ENCODE measurements at places on chromosomes 16 and 17.

DNA sequence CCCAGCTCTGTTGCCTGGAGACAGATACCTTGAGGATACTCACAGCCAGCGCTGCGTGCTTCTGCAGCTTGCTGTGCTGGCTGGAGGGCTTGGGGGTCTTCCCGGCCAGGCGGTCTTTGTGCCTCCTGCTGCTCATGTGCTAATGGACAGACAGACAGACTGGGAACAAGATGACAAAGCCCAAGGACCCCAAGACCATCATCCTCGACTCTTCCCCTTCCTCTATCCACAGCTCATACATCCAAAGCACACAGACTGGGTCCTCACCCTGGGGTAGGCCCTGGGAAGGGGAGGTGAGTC, 7.7 kb downstream of the NKIRAS2 start:
- no peak for DNase-seq

- DNase-seq = no peak
Observed at GRCh38 chr17:69300222-69300621, 26.7 kb downstream of the ABCA5 start.

- DNase-seq = no peak
Observed at GRCh38 chr17:61412860-61413660, 13.4 kb downstream of the TBX2 start.

GRCh38 chr16:77373726-77374125, 61.1 kb downstream of the ADAMTS18 start:
- no peak for DNase-seq

DNA sequence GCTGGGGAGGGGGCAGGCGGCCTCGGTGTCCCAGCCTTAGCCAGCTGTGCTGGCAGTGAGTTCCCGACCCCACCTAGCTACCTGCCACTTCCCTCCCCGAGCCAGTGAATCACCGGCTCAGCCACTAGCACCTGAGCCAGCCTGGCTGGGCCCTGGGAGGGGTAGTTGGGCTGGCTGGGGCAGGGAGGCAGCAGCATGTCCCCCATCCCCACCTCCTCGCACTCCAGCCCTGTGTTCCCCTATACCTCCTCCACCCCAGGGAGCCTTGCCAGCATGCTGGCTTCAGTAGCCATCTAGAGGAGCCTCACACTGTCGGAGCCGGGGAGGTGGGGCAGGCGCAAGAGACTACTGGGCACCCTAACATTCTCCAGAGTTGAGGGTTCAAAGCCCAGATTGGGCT, 2.8 kb downstream of the EVPL start:
- DNase-seq = no peak

GRCh38 chr17:45672792-45673191, 111.3 kb upstream of the CRHR1 start:
- no peak for DNase-seq

DNA sequence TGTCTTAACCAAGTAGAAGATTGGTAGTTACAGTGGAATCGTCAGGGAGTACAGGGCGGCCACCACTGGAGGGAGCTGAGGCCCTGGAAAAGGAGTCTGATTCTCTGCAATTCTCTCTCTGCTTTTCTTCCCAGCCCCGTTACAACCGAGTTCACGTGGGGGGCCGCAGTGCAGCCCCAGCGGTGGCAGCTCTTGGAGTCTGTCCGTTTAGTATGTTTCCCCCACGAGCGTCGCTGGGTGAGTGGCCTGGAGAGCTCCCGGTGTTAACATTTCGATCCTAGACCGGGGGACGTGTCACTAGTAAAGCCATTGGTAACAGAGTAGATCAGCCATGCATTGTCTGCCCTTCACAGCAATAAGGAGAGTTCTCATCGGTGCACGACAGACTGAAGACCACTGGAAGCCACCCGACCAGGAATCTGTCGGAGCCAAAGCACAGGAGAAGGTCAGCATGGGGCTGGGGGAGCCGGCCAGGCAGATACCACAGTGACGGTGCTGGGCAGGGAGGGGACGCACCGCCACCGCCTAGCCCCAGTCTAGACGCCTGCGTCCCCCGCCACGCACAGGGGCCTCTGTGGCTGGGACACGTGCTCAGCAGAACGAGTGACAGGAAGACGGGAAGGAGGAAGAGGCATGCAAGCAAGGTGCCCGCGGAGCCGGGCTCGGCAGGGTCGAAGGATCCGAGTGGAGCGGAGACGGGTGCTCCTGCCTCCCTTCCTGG, 15.7 kb downstream of the SLC16A3 start:
- DNase-seq = no peak

DNA sequence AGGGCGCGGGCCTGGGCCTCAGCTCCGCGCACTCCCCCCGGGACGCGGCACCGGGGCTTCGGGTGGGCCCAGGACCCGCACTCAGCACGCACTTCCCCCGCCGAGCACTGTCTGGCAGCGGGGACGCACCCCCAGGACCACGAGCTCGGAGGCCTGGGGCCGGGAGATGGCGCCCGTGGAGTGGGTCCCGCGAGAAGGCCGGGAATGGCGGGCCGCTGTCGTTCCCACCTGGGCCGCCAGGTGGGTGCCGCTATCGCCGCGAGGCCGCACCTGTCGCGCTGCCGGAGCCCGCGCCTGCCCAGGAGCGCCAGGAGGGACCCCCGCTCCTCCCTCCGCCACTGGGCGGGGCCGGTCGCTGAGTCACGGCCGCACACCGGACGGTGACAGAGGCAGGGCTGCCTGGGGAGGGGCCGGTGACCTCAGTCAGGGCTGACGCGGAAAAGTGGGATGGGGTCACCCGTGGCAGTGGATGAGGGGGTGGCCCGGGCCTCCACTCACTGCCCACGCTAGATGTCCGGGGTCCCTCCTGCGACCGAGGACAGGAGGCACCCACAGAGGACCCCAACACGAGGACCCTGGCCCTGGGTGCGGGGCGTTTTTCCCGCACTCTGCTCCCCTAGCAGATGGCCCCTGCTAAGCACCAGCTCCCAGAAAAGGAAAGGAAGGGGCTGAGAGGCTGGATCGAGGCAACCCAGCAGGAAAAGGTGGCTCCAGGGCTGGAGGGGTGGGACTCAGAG, 6.9 kb upstream of the ACTG1 start:
- DNase-seq = no peak

- DNase-seq = no peak
Observed at GRCh38 chr16:30358577-30358936, 3.4 kb upstream of the CD2BP2 start.

DNA sequence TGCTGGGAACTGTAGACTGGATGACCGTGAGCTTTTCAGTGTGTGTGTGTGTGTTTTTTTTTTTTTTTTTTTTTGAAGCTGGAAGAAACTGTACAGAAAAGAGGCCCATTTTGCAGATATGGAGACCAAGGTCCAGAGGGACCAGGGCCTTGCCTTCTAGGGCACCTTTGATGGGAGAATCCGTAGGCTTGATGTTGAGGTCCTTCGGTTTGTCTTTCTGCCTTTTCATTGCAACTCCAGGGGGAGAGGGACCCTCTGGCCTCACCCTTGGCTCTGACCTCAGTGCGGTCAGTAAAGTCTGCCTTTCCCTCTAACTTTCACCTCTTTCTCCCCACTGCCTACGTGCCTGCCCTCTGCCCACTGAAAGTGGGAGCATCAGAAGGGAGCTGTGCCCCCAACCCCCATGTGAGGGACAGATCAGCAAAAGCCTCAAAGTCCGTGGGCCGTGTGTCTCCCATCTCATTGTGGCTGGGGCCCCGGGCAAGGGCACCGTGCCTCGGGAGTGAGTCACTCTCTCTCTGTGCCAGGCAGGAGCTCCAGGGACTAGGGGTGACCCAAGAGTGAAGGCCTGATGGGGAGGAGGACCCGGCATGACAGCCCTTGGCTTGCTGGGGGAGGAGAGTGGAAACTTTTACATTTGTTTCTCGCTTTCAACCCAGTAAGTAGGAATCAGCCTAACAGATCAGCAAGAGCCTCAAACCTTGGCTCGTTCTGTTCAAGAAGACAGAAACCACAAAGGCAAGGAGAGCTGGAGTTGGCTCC, 123.6 kb downstream of the CMIP start:
- no peak for DNase-seq

DNA sequence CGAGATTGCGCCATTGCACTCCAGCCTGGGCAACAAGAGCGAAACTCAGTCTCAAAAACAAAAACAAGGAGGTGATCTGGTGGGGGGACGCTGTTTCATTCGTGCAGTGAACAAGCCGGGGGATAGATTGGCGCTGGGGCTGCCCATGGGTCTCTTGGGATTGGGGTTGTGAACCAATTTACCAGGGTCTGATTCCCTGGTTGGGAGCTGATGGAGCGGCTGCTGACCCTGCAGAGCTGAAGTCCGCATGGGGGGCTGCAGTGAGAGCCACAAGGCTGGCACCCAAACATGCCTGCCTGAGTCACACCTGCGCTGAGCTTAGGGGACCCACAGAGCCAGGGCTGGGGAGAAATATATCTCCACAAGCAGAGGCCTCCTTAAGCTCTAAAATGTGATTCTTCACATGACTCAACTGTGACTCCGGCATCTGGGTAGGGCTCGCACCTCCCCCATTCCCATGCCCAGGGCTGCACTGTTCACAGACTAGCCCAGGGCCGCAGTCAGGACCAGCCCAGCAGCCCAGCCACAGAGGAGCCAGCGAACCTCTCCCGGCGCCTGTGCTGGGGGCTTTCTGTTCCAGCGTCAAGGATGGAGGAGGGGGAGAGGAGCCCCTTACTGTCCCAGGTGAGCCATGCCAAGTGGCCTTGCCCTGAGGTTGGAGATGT, 5.0 kb downstream of the TSPAN10 start:
- DNase-seq = no peak

- no peak for DNase-seq
Observed at GRCh38 chr16:64094181-64094965, 1027.5 kb downstream of the CDH11 start.

DNA sequence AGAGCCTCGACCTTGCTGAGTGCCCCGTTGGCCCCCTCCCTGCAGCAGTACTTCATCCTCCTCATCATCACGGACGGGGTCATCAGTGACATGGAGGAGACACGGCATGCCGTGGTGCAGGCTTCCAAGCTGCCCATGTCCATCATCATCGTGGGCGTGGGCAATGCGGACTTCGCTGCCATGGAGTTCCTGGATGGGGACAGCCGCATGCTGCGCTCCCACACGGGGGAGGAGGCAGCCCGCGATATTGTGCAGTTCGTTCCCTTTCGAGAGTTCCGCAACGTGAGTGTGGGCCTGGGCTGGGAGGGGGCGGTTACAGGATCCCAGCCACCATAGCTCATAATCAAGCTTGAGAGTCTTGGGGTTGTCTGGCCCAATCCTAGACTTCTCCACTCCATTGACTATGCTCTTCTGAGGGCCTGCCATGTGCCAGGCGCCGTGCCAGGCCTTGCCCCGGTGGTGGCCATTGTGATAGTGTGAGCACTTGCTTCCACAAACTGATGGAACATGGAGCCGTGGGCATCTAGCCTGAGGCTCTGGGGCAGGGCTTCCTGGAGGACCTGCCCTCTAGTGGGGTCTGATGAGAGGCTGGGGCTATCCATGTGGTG, 39.7 kb downstream of the PSME3IP1 start:
- DNase-seq = no peak

DNA sequence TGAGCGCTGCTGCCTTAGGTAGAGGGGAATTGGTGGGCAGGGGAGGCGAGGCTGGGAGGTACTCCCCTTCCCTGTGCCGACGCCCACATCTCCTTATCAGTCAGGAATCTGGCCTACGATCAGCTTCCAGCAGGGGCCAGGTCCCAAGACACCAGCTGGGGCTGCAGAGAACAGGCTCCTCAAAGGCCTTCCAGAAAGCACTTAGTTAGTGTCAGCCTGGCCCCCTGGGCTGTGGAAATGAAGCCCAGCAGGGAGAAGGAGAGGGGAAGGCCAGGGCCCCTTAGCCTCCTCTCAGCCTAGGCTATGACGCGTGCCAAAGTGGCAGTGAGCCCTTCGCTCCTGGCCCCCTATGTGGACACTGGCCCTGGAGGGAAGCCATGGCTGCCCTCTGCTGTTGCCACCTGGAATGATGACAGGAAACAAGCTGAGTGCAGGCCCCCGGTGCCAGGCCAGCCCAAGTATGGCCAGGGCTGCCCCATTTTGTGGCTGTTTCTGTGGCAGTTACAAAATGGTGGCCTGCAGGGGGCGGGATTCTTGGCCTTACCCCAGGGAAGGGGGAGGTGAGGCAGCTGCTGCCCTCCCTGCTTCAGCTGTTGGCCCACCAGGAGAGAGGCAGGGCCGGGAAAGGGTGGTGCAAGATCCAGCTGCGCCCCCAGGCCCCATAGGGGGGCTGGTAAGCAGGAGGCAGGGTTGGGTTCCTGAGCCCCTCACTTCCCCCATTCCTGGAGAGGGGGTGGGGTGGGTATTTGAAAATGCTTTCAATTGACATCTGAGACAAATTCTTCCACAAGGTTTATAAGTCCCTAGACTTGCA, 11.3 kb downstream of the TBX4 start:
- no peak for DNase-seq

DNA sequence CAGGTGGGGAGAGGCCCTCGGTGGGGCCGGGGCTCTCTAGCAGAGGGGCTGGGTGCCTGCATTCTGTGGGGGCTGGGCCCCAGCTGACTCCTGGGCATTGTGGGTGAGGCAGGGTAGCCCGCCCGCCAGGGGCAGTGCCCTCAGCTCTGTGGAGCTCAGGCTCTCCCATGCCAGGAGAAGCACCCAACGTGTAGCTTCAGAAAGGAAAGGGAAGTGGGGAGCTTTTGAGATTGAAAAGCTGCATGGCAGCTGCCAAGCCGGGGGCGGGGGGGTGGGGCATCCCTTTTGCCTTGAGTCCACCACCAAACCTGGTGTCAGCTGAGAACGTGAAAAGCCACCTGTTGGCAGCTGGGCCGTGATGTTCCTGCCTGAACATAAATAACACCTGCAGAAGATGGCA, 192.1 kb upstream of the CIBAR2 start:
- no peak for DNase-seq

DNA sequence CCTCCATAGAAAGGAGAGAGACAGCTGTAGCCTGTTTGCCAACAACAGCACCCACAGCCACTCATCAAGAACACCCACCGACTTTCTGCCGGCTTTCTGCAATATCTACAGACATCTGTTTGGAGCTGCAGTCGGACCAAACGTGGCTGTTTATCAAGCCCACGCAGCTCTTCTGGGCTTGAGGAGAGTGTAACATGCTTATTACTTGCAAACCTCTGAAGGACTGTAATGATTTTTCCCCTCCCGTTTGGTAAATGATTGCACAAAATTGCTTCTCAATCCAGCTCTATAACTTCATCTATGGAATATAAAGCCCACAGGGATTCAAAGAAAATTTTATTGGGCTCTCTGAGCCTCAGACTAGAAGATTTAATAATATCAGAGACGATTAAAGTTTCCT, 100.5 kb downstream of the VAT1L start:
- DNase-seq = no peak

- DNase-seq = no peak
Observed at GRCh38 chr16:55490301-55490700, 11.3 kb downstream of the MMP2 start.

- no peak for DNase-seq
Observed at GRCh38 chr17:34314279-34314678, 5.0 kb upstream of the CCL8 start.

GRCh38 chr16:82993926-82994325, 367.2 kb downstream of the CDH13 start:
- no peak for DNase-seq

DNA sequence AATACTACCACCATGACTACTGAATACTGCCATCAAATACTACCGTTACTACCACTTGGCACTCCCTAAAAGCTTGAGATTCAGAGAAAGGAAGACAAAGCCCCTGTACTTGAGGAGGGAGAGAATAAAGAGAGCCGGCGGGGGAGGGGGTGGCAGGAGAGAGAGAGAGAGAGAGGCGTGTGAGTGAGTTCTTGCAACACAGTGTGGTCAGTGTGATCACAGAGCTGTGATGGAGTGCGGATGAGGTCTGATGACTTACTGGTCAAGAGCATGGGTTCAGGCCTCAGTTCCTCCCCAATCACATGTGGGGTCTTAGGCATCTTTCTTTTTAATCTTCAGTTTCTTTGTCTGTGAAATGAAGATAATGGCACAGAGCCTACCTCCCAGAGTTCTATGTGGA, 19.2 kb downstream of the PRKCB start:
- DNase-seq = no peak

- DNase-seq = no peak
Observed at GRCh38 chr17:40074175-40074512, 11.4 kb downstream of the THRA start.
